ENCODE measurements at places on chromosomes 4 and X.

- no peak for DNase-seq
These were observed 18.3 kb upstream of the H2AZ1 start for GRCh38 chr4:99968330-99968729.

DNA sequence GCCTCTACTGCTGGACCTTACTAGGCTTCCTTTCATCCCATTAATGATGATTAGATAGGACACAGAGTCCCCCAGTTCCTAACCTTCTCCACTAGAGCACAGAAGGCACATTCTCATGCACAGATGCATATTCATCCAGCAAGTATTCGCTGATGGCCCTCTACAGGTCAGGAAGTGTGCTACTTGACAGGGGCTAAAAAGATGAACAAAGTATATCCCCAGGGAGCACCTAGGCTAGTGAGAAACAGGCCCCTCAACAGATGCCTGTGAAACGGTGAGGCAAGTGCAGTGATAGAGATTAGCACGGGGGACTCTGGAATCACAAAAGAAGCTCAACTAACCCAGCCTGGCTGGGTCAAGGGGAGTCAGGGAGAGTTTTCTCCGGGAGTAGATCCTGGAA lies 95.8 kb downstream of the MGST2 start:
- DNase-seq, result no peak

DNA sequence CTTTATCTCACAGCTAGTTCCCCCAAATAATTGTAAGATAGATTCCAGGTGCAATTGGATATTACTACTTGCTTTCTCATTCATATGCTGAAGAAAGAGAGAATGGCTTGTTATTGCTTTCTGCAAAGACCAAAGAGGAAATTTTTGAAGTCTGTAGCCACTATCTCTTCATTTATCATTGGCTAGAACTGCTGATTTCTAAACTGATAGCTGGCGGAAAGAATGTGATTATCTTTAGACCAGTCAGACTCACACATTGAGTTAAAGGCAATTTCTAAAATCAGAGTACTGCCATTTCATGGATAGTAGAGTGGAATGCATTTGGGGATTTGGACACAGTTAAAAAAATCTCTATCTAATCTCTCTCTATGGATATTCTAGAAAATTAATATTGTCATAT lies 12.4 kb upstream of the TMPRSS11E start:
- no peak for DNase-seq

DNA sequence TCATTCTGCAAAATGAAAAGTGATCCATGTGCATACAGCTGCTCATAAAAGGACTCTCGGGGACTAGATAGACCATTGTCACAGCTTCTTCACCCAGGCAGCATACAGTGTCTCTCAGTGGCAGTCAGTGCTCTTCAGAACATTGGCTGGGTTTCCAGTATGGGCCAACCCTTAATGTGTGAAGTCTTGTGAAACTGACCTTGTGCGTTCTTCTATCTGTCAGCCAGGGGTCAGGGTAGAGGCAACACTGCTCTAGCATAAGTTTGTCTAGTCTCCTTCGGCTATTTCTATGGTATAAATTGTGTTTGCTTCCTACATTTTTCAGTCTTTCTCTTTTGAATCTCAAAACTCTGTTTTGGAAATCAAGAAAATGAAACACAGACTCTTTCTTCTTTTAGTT lies 37.0 kb upstream of the SMIM31 start:
- DNase-seq, result no peak

DNA sequence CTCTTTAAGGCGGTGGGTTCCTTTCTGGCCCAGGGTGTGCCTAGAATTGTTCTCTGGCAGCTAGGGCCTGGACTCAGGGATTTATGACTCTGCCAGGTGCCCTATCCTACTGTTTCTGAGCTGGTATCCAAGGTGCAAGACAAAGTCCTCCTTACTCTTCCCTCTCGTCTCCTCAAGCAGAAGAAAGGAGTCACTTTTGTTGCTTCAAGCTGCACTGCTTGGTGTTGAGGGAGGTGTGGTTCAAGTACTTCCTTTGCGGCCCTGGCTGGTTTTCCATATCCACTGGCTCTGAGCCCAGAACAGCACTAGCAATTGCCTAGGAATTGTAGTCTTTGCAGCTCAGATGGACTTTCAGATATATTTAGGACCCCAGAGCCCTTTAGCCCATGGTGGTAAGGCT lies 39.3 kb downstream of the RTL3 start:
- no peak for DNase-seq

GRCh38 chr4:91222014-91222413 lies 1081.8 kb upstream of the GRID2 start:
- no peak for DNase-seq

DNA sequence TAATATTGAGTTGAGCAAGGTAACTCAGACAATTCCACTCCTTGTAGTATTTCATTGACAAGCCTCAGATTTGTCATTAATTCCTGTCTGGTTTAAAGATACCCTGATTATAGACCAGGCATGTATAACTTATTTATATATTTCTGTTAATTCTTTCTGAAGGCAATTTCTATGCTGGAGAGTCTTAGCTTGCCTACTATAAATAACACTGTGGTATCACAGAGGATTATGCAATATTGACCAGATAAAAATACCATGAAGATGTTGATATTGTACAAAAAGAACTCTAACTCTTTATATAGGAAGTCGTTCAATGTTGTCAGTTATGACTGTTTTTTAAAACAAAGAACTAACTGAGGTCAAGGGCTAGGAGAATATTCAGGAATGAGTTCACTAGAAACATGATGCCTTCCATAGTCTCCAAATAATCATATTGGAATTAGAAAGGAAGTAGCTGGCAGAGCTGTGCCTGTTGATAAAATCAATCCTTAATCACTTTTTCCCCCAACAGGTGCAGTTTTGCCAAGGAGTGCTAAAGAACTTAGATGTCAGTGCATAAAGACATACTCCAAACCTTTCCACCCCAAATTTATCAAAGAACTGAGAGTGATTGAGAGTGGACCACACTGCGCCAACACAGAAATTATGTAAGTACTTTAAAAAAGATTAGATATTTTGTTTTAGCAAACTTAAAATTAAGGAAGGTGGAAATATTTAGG lies 821 bp downstream of the CXCL8 start:
- DNase-seq, result no peak
